ENCODE measurements at places on chromosomes 7 and 10.

DNA sequence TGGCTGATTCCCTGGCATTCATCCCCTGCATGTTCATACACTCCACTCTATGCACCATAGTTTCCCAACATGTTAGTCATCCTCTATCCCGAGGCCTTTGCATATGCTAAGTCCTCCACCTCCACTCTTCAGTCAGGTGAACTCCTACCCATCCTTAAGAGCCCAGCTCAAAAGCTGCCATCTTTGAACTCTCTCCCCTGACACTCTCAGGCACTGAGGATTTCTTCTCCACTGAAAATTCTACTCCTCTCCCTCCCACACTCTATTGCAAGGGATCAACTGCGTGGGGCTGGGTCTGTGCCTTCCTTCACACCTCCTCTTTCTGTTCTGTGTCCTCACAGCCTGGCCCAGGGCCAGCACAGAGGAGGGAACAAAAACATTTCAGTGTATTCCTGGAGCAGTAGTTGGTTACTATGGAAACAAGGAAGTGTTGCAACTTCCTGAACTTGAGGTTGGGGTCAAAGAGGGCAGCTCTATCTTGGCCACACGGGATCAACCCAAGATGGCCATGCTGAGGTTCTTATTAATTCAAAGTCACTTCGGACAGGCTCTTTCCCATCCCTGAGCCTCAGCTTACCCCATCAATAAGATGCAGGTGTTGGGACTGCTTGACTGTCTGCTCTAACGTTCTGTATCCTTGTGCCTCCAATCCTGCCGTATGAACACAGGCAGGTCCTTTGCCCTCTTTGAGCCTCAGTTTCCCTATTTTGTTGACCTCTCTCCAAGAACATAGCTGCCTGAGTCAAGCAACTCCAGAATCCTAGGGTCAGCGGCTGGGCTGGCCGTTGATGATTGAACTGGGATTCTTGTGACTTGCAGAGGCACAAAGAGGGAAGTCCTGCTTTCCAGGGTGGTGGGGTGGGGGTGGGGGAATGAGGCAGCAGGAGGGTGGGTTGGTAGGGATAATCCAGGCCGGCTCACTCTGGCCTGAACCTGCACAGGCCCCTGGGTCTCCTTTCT lies 15.5 kb downstream of the ZMIZ1 start:
- DNase-seq: no peak

DNA sequence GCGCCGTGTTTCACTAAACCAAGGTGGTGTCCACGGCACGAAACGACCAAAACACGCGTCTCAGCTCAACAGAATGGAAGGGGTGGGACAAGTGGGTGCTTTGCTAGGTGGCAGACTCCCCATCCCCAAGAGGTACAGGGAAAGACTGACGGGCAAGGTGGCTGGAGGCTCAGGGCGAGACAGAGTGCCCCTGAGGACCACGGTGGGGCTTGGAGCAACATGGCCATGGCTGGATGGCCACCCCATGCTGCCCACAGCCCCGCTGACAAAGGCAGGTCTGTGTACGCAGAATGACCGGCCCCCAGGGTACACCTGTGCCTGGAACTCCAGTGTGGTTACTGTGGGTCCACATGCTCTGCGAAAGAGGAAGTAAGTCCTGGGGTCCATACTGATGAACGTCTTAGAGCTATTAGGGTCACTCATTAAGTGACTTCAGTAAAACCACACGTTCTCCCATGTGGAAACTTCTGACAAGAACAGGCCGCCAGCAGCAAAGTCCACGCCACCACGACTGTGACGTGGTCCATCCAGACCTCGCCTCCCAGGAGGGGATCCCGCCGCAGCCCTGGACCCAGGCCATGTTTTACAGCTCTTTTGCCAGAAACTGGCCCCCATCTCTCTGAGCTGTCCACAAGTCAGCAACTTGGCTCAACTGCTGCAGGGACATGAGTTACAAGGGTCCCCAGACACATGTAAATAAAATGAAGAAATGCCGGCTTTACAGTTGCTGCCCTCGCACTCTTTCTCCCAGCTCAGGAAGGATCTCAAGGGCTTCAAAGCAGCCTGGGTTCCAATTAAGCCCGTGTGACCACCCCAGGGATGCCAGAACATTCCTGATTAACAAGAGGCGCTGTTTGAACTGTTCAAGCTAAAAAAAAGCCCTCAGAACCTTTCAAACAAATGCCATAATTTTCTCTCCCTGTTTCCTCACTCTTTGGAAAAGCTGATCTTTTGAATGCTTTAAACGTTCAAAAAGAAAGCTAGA lies 66.8 kb downstream of the MAD1L1 start:
- DNase-seq: no peak

DNA sequence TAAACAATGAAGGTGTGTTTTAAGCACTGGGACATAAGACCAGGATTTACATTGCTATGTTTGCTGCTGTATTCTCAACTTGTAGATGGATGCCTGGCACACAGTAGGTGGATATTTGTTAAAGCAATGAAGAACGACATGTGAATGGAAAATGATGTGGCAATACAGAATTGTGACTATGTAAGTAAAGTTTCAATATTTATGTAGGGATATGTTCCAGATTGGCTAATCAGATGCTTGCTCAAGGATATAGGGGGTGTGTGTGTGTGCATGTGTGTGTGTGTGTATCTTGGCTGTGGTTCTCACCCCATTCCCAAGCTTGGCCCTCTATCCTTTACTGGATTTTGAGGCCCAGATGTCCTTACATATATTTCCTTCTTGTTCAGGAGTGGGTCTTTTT lies 42.7 kb upstream of the LAMB1 start:
- DNase-seq: no peak

- no peak for DNase-seq
Measured at GRCh38 chr7:18607025-18607424, 111.5 kb downstream of the HDAC9 start.

All from activated CD8-positive, alpha-beta memory T cell treated with anti-CD3 and anti-CD28 coated beads for 4 hours (primary cell).